IMR-90 (cell line): ENCODE measurements at places on chromosomes 2 and 18. TPM values are rescaled to one million over a fixed set of nuclear protein-coding genes. Genes with fewer than 3 reads are reported as not detected.
A peak's percentile ranks its signal among the peaks of the same experiment; 100 is the strongest.

DNA sequence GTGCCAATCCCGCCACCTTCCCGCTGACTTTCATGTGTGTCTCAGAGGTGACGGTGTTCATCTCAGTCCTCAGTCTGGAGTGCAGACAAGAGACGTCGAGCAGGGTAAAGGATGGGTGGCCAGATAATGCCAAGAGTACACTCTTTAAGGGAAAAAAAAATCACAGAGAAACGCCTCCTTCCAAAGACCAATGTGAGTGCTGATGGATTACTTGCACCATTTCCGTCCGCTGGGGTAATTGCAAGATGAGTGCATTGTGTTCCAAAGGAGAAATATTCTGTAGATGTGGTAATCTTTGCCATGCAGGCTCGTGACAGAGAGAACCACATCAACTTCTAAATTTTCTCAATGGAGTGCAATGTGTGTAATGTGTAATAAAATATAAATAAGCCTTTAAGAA, 81.0 kb downstream of the KLHL29 start:
- no peak overlapping the region for H3K4me3 ChIP-seq
- H3K4me1 ChIP-seq, result peaks cover 13% of the 10 kb centered on the region; the same call in 1 of the 2 replicates
- no peaks in the 10 kb centered on the region for H3K36me3 ChIP-seq
- no peak for DNase-seq
- no peak overlapping the region for H3K27ac ChIP-seq
- no peaks in the 10 kb centered on the region for H3K27me3 ChIP-seq

GRCh38 chr2:149346272-149346671, 15.9 kb downstream of the LYPD6 start:
- H3K36me3 ChIP-seq, result no peaks in the 10 kb centered on the region
- H3K27ac ChIP-seq, result no peak overlapping the region
- H3K4me1 ChIP-seq, result no peaks in the 10 kb centered on the region
- DNase-seq, result no peak

- H3K27me3 ChIP-seq, result no peaks in the 10 kb centered on the region
- H3K27ac ChIP-seq, result no peak overlapping the region
- H3K4me1 ChIP-seq, result no peaks in the 10 kb centered on the region; the same call in 1 of the 2 replicates
Measured at GRCh38 chr2:84858123-84858522, 22.8 kb downstream of the TRABD2A start.

GRCh38 chr18:10797896-10798295, 272.1 kb downstream of the NAPG start:
- H3K27me3 ChIP-seq, result no peaks in the 10 kb centered on the region
- no peak overlapping the region for H3K27ac ChIP-seq
- no peak for DNase-seq
- no peak overlapping the region for H3K4me3 ChIP-seq

DNA sequence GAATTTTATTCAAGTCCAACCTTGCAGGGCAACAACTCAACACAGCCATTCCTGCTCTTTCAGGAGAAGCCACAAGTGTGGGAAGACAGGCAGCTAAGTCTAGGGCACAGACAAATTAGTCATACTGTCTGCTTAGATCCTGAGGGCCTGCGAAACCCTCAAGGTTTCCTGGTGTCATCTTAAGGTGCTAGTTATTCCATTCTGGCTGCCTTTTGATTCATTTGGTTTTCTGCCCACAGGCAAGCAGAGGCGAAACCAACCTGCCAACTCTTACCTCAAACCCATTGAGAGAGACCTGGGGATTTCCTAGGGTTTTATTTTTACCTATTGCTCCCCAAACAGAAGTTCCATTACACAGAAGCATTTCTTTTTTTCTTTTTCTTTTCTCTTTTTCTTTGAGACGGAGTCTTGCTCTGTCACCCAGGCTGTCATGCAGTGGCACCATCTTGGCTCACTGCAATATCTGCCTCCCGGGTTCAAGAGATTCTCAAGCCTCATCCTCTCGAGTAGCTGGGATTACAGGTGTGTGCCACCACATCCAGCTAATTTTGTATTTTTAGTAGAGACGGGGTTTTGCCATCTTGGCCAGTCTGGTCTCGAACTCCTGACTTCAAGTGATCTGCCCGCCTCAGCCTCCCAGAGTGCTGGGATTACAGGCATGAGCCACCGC, 23.7 kb upstream of the SCYGR1 start:
- no peak overlapping the region for H3K27ac ChIP-seq
- DNase-seq, result peak; percentile 39
- peaks cover 6% of the 10 kb centered on the region for H3K4me1 ChIP-seq
- no peak overlapping the region for H3K4me3 ChIP-seq
- no peaks in the 10 kb centered on the region for H3K27me3 ChIP-seq
- no peaks in the 10 kb centered on the region for H3K36me3 ChIP-seq

DNA sequence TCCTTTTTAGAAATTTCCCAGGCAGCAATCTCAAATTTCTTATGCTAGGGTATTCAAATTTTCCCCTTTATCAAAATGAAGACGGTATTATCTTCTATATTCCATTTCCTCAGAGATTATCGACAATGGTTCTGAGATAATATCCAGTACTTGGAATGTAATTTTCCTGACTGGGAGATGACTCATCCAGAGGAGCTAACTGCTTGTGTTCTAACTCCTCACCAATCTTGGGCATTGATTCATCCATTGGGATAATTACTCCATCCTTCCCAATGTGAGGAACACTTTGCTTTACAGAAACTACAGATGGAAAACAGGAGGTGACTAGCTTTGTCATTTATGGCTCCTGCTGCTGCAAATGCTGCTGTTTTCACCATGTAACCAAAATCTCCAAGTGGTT, 239.4 kb upstream of the LYPD1 start:
- peak; percentile 68 for DNase-seq
- no peaks in the 10 kb centered on the region for H3K36me3 ChIP-seq
- no peak overlapping the region for H3K4me3 ChIP-seq

GRCh38 chr2:14843507-14844204, 211.1 kb downstream of the LRATD1 start:
- H3K4me3 ChIP-seq, result no peak overlapping the region
- no peaks in the 10 kb centered on the region for H3K36me3 ChIP-seq
- H3K4me1 ChIP-seq, result no peaks in the 10 kb centered on the region
- no peak overlapping the region for H3K27ac ChIP-seq

DNA sequence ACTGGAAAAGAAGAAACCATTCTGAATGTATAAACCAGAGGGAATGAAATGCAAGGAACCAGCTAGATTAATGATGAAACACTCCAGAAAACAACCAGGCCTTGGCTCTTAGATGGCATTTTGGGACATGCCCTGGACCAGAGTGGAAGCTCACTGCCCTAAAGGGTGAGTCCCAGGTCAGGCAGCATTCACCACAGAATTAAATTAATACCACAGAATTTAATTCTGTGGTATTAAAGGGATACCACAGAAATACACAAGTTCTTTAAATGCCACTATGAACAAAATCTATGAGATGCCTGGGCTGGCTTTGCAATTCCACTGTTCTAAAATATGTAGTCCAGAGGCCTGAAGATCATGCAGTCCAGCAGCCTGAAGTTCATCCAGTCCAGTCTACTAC, 122.3 kb upstream of the KYNU start:
- H3K36me3 ChIP-seq, result no peaks in the 10 kb centered on the region
- H3K4me1 ChIP-seq, result no peaks in the 10 kb centered on the region
- no peaks in the 10 kb centered on the region for H3K27me3 ChIP-seq
- H3K4me3 ChIP-seq, result no peak overlapping the region

Gene HOXD9
- not detected in 2 replicates for polyA plus RNA-seq

Gene SULT6B1
- polyA plus RNA-seq, result not detected in 2 replicates

Gene TRAK2
- 10.7 and 13.1 TPM in 2 replicates for polyA plus RNA-seq

Gene UXS1
- 54.1 and 54.3 TPM in 2 replicates for polyA plus RNA-seq
